ENCODE measurements at places on chromosomes 4 and X.

DNA sequence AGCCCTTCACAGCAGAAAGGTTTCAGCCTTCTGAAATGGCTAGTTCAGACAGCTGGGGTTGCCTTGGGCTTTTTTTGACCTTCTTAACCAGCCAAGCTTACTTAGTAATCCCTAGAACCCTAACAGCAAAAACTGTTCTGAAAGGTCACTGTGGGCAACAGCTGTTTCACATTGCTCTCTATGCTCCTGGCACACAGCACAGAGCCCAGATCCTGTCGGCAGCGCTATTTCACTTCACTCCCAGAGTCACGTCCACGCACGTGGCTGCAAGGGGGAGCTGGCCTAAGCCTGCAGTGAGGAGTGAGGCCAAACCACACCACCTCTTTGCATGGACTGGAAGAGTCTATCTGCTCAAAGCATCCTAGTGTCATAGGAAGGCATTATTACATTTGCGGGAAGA lies 32.0 kb upstream of the STS start:
- DNase-seq: no peak

DNA sequence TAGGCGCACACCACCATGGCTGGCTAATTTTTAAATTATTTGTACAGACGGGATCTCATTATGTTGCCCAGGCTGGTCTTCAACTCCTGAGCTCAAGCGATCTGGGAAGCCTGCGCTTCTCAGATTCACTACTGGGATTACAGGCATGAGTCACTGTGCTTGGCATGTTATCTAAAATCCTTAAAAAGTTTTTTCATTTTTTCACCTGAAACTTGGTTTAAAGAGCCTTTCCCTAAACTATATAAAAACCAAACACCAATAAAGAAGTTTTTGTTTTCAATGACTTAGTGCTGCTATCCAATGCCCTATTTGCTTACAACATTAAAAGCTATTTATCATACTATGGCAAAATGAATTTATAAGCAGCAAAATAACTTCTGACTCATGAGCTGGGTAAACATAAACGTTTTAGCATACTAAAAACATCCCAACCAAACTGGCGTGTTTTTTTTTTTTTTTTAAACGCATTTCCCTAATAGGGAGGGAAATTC lies 127.8 kb downstream of the UBE2K start:
- DNase-seq: no peak

DNA sequence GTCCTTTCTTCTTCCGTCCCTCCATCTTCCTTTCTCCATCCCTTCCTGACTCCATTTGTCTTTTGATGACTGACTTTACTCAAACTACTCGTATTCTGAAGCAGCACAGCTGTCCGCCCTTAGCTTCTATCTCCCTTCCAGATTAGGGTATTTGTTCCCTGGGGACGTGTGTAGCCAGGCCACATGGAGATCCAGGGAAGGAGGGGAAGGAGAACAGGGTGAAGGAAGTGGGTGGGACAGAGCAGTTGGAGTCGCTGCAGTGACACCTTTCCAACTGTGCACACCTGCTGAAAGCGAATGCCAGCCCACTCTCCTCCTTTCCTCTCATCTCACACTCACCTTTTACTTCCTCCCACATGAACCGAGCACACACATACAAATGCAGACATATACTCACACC lies 323.8 kb downstream of the DCTD start:
- DNase-seq: no peak

DNA sequence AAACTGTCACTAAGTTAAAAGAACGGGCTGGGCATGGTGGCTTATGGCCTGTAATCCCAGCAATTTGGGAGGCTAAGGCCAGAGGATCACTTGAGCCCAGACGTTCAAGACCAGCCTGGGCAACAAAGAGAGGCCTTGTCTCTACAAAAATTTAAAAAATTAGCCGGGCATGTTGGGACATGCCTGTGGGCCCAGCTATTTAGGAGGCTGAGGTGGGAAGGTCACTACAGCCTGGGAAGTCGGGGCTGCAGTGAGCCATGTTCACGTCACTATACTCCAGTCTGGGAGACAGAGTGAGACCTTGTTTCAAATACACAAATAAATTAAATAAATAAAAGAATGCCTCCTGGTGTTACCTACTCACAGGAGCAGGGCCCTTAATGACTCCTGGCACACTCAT lies 69.5 kb downstream of the APBB2 start:
- no peak for DNase-seq

GRCh38 chr4:158065176-158065575 lies 107.6 kb downstream of the GASK1B start:
- DNase-seq: no peak

DNA sequence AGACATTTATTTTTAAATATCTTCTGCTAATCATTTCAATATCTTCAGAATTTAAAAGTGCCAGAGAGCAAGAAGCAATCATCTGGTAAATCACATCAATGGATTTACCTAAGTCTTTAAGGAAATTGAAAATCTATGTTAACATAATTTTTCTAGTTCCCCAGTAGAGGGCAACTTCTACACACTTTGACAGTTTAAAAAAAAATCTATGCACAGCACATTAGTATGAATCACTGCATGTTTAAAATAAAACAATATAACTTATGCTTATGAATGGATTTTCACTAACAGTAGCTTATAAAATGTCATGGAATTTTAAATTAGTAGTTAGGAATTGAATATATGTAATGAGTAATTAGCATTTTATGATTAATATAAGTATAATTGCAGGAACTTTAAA lies 126.5 kb downstream of the REELD1 start:
- peak; percentile 52 for DNase-seq

DNA sequence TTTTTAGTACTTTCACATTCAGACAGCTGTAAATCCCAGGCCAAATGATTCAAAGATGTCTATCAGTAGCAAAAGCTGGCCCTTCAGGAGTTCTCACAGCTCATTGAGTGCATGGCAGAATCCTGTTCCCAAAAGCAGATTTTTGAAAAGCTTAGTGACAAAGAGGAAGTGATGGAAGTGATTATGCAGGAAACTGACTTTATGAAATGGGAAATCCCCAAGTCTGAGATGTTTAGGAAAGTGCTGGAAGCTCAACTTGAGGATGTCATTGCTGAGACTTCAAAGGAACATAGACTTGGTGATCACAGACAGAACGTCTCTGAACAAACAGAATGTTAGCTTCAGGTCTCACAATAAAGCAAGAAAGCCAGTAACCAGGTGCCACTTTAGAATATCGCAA lies 51.0 kb upstream of the CFAP47 start:
- no peak for DNase-seq

DNA sequence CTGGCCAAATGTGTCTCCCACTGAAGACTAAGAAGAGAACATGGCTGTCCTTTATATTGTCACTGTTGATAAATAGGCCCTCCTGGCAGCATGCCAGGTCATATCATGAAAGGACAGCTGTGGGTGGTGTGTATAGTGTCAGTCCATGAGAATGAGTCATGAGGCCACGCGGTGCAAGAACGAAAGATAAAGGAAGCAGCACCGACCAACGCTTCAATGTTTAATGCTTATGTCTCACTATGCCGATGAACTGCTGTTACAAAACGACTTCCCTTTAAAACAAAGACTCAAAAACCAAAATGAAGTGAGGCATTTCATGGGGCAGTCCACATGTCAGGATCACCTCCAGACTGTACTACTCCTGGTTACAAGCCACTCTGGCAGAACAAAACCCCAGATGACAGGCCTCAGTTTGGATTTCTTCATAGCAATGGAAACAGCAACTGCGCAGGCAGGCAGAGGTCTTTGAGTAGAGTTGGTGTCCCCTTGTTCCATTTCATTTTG lies 5.2 kb upstream of the TCEANC start:
- peak; percentile 97 for DNase-seq

DNA sequence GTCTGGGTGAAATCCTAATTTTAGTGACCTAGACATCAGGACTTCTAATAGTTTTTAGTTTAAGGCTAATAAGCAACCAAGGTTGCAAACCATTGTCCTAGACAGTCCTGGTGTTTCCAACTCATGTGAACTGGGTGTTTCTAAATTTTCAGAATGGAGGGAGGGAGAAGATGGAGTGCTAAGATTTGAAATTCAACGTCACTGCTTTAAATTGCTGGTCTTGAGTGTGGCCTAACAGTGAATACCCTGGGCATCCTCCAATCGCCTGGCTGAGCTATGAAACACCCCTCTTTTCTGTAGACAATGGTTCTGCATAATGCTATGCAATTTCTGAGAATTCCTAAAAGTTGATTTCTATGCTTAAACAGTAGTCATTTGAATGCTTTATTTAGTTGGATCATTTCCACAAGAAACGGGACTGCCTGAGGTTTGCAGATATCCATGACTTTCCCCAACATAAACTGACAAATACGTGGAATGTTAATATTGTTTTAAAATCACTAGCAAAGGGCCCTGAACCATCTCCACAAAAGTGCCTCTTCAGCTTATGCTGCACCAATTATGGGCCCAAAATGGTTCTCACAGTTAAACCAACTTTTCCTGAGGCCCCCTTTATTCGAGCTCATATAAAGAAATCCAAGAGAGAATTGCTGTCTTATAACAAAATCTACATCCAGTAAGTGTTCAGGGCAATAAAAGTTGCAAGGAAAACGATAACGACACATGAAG lies 1.1 kb downstream of the FBXL5 start:
- peak; percentile 89 for DNase-seq

- DNase-seq: peak; percentile 57
Measured at GRCh38 chrX:78199851-78200250, 60.4 kb upstream of the TAF9B start.

DNA sequence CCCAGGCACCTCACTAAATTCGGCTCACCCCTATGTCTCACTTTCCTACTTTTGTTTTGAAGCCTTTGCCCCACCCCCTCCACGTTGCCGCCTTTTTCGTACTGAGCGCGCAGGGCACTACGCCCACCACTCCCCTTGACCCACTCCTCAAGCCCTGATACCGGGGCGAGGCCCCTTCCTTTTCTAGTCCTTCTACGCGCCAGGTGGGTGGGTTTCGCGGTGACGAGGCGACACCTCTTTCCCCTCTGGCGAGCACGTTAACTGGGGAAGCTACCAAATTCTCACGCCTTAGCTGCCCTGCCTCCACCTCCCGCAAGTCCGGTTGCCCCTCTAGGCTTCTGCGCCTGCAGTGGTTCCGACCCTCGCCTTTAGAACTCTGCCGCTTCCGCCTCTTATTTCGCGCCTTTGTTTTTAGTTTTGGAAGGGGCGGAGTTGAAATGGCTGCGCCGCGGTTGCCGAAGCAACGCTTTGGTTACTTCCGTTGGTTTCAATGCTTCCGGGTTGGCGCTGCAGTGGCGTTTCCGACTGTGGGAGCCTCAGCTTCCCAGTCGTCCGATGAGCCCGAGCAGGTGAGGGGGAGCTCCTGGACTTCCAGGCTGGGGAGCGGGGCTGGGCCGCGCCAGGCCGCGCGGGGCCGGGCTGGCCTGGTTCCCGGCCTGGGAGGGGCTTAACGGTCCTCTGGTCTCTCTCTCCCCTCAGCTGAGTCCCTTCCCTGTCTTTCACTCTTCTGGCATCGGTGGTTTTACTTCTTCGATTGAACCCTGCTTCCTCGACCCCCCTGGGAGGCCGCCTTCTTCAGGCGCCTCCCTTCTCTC lies at the start of gene SLC25A14:
SLC25A14 (plus strand) TSS at position 512 of the 815 bp plus-strand sequence. CDS start 360 bp downstream, outside the sequence.
- peak; percentile 83 for DNase-seq

- DNase-seq: no peak
Measured at GRCh38 chr4:133096972-133097371, 52.1 kb upstream of the PCDH10 start.

DNA sequence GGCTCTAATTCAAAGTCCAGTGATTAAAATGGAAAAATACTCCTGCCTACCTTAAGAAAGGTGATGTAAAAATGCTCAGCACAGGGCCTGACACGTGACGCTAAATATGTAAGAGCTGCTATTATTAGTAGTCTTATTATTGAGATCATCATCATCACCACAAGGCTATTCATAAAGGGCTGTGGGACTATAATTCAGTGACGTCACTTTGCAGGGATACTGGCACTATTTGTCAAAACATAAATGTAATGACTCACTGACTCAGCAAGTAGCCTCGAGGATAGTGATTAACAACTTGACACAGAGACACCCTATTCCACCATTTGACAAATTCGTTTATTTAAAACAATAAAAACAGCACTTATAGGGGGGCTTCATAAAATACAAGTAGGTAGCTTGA lies 258.9 kb downstream of the SPANXN1 start:
- DNase-seq: no peak

All from OCI-M1 (cell line).